ENCODE measurements at places on chromosomes 6 and 20. TPM values are rescaled to one million over a fixed set of nuclear protein-coding genes. Genes with fewer than 3 reads are reported as not detected.

- DNase-seq = no peak
These were observed 21.7 kb downstream of the UBD start for GRCh38 chr6:29537714-29538403.

GRCh38 chr20:62907384-62908317 lies 18.7 kb downstream of the DIDO1 start:
- no peak for DNase-seq

- peak; percentile 57 for DNase-seq
These were observed 580 bp downstream of the VEGFA start for GRCh38 chr6:43770372-43771209.

CALHM5 gene
- 2.2 TPM for total RNA-seq

DNA sequence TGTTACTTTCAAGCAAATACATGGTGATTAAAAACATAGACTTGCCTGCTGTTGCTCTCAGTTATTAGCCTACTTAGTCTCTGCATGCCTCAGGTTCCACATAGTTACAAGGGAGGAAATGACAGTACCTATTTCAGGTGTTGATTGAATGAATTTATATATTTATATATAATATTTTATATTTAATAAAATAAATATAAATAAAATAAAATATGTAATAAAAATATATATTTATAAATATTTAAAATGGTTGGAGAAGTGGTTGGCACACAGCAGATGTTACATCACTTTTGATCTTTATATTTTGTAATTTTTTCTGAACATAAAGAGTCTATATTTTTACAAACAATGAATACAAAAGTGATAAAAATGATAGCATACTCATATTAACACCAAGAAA lies 716.0 kb upstream of the EYS start:
- no peak for DNase-seq

- no peak for DNase-seq
These were observed 842.0 kb upstream of the FLRT3 start for GRCh38 chr20:15179381-15179780.

- no peak for DNase-seq
These were observed 2.5 kb downstream of the RBM39 start for GRCh38 chr20:35739294-35740163.

- DNase-seq = no peak
These were observed 9.5 kb downstream of the RPL10A start for GRCh38 chr6:35477551-35478179.

DNA sequence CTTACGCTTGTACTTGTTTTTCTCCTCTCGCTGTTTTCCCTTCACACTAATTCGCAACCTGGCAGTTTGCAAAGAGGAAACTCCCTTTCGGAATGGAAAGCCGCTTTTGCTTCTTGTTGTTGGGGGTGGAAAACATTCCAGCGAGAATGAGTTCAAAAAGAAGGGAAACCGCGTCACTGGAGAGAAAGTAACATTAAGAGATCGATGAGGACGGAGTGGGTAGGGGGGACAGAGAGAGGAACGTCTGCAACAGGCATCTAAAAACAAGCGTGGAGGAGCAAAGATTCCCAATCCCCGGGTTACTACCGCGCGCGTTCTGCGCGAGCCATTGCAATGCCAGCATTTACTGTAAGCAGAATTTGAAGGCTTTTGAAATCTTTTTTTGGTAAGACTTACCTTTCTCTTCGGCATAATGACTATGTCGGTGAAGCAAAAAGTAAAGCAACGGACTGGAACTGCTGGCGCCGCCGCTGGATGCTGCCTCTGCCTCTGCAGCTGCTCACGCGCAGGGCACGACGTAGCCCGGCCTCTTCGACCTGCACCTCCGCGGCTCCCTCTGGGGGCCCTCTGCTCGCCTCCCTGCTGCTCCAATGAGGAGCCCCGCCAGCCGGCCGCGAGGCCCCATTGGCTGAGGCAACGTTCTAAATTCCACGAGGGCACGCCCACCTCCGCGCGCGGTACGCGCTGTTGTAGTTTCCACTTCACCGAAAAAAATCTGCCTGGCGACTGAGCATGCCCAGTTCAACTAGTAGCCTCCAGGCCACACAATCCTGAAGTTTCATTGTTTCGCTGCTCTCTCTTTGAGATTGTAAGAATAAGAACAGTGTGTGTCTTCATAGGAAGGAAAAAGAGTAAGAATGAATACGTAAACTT lies at the start of gene HMGN3:
Gene HMGN3, minus strand, starts transcription at position 533 of the 873 bp plus-strand sequence.
- peak; percentile 93 for DNase-seq

GRCh38 chr6:15705981-15706380 lies 43.2 kb upstream of the DTNBP1 start:
- no peak for DNase-seq

GRCh38 chr20:34922654-34923381 lies 32.8 kb downstream of the GSS start:
- no peak for DNase-seq

Measured in uterus (tissue), 4 donors.